ENCODE measurements at places on chromosomes 3 and 15.

DNA sequence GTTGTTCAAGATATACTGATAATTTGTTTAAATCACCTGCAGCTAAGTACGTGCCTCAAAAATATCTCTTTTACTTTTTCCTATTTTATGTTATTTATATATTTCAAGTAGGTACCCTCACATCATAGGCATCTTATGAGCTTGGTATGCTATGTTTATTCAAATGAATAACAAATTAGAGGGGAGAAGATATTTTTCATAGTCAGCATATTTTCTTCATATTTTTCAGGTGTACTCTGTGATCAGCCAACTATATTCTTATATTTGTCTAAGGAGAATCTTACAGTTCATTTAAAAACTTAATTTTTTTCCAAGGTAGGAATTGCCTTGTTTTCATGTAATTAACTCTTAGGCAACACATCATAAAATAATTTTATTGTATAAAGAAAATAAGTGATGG, 421.1 kb upstream of the GRM7 start:
- DNase-seq: no peak

DNA sequence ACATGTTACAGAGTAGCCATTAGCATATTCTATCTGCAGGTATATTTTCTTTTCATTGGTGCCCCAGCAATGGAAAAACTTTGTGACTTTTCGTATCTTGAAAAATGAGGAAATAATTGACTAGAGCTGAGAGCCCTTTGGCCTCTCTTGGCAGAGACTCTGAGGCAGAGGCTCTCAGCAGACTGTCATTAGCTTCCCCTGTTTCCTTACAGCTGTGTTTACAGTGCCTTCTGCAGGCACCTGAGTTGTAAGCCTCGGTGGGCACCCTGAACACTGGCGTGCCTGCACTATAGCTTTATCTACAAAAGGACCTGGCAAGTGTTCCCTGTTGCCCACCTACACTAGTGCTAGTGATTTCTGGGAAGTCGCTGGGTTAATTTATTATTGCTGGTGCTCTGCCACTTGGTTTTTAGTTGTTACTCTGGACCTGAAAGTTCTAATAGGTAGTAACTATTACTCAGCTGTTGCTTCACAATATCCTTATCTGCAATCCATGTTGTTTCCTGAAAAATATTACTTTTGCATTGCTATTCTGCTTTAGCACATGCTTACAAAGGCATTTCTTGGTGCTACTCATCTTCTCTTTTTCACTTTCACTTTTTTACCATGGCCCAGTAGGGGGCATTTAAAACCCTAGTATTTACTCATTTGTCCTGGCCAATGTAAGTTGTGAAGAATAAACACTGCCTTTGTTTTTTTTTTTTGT, 7.8 kb upstream of the GPR171 start:
- DNase-seq: peak; percentile 69

- no peak for DNase-seq
Observed at GRCh38 chr15:81454024-81454423, 80.0 kb upstream of the TMC3 start.

GRCh38 chr3:132695422-132695821, 26.8 kb downstream of the NPHP3 start:
- DNase-seq: no peak

GRCh38 chr3:133468251-133468721, 68.4 kb downstream of the BFSP2 start:
- peak; percentile 53 for DNase-seq

GRCh38 chr3:183132409-183132808, 30.1 kb downstream of the LAMP3 start:
- DNase-seq: no peak

DNA sequence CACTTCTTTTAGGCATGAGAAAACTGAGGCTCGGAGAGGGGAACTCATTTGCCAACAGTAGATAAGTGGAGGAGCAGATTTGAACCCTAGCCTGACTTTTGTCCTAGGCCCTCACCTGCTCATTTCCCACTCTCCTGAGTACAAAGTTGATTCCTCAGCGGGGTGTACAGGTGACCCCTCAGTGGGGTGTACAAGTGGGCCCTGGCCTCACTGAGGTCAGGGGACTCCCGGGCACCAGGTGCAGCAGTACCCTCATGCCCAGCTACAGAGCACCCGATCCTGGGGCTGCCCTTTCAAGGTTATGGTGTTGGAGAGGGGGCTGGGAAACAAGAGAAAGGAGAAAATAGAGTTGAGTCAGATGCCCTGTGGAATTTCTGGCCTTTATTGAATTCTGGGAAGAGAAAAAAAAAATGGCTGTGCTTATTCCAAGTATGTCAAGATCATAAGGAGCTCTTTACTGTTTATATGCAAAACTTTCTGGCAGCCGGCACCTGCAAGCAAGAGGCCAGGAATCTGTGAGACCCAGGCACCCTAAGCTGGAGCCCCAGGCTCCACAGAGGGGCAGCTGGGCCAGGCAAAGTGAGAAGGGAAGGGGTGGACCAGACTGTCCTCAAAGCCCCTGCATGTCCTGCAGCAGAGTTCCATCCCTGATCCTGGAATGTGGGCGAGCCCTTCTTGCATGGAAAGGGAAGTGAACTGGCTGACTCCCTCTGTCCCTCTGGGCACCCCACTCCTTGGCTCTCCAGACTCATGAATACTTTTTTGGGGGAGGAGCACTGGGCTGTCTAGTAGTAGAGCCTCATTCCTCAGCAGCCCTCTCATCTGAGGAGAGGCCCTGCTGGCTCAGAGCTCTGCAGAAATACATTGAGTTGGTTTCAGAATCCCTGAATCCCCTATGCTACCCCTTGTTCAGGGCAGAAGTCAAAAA, 43.1 kb downstream of the AMOTL2 start:
- peak; percentile 60 for DNase-seq

DNA sequence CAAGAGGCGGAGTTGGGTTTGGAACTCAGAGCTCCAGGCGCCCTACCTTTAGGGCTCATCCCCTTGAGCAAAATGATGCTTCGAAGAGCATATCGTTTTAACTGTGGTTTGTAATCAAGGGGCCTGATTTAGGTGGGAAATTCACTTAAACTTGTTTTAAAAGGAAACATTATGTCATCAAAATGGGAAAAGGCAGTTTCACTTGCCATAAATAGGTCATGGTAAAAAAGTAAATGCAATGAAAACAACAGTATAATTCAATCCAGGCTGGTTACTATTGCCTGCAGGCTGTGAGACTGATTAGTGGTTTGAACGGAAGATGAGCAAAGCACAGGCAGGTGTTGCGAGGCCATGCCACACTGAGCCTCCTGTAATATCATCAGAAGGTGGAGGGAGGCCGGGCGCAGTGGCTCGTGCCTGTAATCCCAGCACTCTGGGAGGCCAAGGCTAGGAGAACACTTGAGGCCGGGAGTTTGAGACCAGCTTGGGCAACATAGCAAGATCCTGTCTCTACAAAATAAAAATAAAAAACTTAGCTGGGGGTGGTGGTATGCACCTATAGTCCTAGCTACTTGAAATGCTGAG, 2.1 kb downstream of the HDAC11 start:
- no peak for DNase-seq

- DNase-seq: peak; percentile 96
Observed at GRCh38 chr15:55917881-55918296, 75.5 kb downstream of the NEDD4 start.

DNA sequence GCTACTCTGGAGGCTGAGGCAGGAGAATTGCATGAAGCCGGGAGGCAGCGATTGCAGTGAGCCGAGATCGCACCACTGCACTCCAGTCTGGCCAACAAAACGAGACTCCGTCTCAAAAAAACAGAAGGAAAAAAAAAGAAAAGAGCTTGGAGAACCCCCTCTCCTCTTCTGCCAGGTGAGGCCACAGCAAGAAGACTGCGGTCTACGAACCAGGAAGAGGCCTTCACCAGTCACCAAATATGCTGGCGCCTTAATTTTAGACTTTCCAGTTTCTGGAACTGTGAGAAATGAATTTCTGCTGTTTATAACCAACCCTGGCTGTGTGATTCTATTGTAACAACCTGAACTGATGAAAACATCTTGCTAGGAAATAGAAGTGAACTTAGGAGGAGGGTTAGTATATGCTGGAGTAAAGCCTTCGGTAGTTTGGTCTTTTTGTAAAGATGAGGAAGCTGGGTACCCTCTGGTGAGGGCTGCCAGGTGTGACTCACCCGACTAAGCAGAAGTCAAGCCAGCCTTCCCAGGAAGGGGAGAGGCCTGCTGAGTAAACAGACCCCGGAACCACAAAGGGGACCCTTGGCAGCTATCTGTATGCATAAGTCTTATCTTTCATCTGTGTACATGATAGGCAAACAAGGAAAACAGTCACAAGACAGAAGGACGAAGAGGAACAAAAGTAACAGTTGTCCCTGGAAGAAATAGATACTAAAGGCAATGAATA, 78.7 kb downstream of the KLF13 start:
- DNase-seq: no peak

DNA sequence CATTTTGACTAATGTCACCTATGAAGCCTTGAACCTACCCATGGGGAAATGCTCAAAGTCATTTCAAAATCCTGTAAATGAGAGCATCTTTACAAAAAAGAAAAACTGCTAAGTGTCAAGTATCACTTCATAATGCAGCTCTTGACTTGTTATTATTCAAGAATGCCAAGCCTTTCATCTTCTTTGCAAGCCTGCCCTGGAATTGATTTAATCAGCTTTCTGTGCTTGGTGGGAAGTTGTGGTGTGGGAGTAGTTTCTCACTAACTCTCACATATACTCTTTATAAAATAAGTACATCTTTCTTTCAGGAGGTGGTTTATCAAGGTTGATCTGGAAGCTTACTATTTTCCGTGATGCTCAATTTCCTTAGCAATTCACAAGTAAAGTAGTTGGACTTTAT, 43.6 kb downstream of the RYR3 start:
- no peak for DNase-seq

DNA sequence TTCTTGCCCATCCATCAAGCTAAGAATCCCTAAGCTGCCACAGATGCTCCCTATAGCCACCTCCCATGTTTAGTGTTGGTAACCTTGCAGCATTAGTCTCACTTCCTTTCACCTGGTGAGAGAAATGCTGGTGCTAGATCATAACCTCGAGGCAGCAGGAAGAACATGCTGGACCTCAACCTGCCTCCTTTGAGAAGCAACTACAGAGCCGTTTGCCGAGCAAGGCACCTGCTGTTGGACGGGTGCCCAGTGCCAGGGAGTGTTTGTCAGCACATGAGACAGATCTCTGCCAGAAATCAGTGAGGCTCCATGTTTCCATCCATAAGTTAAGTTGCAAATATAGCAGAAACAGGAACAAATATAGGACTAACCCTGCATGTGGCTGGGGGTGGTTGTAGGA, 955.7 kb downstream of the TUSC7 start:
- no peak for DNase-seq

GRCh38 chr3:129317848-129318247, 39.2 kb downstream of the HMCES start:
- no peak for DNase-seq

DNA sequence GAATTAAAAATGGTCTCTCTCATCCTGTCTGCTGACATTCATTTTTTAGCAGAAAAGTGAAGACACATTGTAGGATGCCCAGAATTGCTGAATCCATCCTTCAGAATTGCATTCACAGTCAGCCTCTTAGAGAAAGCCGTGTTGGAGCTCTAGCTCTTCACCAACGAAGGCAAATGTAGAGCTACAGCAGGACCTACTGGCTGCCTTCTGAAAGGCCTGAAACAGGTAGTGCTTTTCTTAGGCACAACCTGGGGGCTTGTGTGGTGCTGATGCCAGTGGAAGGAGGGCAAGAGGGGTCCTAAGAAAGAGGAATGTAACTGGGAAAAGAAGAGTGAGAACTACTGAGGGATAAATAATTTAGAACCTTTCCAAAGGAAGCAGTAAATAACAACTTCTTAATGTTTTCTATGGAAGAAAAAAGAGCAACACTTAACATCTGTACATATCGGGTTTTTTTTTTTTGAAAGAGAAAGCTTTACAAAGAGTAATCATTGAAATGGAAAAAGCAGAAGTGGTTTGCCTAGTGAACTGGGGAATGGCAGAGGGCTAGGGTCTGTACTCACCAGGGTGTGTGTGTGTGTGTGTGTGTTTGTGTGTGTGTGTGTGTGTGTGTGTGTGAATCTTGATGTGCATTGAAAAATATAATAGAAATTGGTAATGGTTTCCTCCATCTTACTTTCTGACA, 297.8 kb downstream of the SATB1 start:
- no peak for DNase-seq

DNA sequence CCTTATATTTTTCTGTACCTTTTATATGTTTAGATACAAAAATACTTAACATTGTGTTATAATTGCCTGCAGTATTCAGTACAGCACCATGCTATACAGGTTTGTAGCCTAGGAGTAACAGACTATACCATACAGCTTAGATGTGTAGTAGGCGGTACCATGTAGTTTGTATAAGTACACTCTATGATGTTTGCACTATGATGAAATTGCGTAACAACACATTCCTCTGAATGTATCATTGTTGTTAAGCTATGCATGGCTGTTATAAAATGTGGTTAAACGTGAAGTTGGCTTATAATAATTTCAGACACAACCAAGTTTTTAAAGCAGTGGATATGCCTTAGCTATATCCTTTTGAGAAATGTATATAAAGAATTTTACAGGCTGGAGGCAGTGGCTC, 328.3 kb downstream of the PLCL2 start:
- peak; percentile 65 for DNase-seq

DNA sequence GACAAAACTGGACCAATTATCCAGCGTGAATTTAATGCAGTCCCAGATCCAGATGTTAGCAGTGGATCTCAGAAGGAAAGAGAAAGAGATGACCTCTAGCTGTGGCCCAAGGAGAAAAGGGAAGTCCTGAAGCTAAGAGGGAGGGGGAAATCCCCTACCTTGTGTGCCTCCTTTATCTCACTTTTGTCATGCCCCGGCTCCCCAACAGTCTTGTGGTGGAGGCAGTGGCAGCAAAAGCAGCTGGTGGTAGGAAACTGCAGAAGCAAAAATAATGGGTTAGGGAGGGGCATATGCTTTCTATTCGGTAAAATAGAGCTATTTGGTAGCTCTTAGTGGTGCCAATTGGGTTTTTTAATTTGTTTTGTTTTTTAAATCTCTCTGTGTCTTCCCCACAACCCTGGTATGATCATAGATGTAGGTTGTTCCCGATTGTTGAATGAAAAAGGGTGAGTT, 56.5 kb downstream of the MCTP2 start:
- DNase-seq: no peak

- peak; percentile 36 for DNase-seq
Observed at GRCh38 chr3:136621628-136622027, 130.6 kb downstream of the STAG1 start.

DNA sequence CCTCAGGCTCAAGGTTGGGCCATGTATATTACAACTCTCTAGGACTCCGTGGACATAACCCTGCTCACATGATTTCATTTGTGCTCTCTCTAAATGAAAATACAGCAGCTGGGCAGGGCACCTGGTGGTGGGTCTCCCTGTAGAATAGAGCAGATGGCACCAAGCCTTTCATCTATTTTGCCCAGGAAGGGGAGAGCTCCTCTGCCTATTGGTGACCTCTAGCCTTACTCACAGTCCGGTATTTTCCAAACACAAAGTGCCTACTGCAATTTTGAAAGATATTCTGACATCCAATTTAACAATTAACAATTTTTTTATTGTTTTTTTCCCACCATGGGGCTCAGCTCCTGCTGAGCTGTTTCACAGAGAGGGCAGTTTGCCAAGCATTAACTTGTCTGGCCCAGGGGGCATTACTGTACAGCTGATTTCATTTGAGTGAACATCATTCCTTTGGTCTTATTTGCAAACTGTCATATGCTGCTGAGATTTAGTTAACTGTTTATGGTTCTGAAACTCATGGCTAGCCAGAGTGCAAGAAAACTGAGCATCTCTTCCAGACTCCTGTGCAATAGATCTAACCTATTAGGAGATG, 474.0 kb downstream of the EPHB1 start:
- DNase-seq: no peak

GRCh38 chr3:50205413-50206276, 574 bp downstream of the SLC38A3 start:
- peak; percentile 24 for DNase-seq
